ENCODE measurements at places on chromosomes 5 and 9.

DNA sequence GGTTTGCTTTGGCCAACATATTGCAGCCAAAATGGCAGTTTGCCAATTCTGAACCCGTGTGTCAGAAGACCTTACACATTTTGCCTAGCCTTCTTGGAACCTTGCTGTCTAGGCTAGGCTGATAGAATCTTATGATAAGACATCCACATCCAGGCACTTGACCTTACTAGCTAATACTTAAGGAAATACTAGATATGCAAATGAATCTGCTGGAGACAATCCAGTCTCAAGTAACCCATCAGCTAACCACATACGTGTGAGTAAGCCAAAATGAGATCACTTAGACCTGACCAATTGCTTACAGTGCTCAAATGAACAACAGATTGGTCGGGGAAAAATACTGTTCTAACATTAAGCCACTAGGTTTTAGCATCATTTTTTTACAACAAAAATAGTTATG, 1504.6 kb upstream of the CDH9 start:
- DNase-seq = no peak

DNA sequence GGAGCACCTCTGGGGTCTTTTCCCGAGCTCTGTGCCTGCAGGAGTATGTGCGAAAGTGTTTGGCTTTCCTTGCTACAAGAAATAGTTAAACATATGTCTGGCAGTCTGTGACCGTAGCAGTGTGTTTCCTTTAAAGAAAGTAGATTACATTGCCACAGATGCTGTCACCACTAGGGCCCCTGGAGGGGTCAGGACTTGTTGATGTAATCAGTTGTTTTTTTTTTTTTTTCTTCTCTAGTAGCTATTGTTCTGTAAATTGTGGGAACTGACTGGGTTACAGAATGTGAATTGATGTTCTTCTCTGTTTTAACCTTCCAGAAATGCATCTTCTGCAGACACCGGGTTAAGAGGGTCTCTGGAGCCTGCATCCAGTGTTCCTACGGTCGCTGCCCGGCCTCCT, 345.6 kb downstream of the KDM4C start:
- no peak for DNase-seq

GRCh38 chr5:147398860-147399259, 111.0 kb downstream of the DPYSL3 start:
- DNase-seq = no peak

GRCh38 chr9:97659771-97660170, 26.1 kb downstream of the NCBP1 start:
- DNase-seq = no peak

GRCh38 chr9:133610845-133611244, 1.7 kb upstream of the FAM163B start:
- DNase-seq = no peak

GRCh38 chr5:79181419-79182022, 54.4 kb upstream of the JMY start:
- no peak for DNase-seq

GRCh38 chr9:76313771-76314170, 80.5 kb downstream of the RFK start:
- DNase-seq = no peak

DNA sequence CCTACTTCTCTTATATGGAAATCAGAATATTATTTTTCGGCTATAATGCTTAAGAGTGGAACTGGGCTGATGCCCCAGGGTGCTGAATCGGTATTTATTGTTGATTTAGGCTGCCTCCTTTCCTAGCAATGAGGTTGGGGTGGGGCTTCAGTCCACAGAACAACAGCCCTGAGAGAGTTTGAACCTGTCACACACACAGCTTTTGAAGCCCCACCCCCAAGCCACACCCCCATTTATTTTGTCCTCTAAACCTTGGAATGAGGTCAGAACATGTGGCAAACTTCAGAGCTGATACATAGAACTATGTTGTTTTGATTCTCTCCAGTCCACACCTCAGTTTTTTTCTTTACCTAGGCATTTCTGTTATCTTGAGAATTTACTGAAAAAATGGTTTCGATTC, 51.7 kb upstream of the CAMK4 start:
- DNase-seq = no peak

DNA sequence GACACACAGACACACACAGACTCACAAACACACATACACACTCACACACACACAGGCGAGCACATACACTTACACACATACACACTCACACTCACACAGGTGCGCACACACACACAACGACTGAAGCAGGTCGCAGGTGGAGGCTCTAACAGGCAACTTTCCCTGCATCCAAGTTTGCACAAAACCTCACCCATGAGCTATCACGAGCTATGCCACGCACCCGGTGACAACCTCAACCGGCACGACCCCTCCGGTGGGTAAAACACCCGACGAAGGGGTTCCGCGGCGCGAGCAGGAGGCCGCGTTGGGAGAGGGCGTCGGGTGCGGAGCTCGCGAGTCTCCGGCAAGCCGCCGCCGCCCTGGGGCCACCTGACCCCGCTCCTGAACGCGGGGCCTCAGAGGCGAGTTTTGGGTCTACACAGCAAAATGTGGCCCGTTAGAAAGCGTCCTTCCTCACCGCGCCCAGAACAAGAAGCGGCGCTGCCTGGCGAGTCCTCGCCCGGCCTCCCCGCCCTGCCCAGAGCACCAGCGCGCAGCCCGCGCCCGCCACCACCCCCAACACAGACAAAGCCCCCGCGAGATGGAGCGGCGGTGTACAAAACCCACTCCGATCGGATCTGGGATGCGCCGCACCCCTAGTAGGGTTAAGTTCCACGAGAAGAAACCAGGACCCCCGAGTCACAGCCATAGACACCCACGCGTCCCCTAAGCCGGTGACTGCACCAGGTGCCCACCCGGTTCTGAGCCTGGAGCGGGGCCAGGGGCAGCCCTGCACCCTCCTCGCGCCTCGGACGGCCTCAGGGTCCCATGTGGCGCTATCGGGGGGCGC, 665 bp downstream of the SLC6A3 start:
- no peak for DNase-seq

- no peak for DNase-seq
Observed at GRCh38 chr5:159953609-159954008, 37.3 kb downstream of the ADRA1B start.

GRCh38 chr9:88053856-88054501, 79.6 kb upstream of the CDK20 start:
- DNase-seq = no peak

- no peak for DNase-seq
Observed at GRCh38 chr9:35935261-35935660, 22.7 kb downstream of the OR2S2 start.

DNA sequence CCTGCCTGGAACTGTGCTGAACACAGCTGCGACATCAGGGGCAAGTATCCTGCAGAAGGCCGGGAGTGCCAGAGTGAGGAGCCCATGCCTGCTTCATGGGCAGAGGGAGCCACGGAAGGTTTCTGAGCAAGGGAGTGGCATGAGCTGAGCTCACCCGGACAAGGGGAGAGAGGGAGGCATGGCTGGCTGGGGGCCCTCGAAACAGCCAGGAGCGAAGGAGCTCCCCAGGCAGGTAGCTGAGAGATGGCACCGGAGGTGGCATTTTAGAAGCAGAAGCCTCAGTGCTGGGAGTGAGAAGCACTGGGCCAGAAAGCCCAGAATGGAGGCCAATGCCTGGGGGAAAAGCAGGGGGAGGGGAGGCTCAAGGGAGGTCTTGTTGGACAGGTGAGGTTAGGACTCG, 56.9 kb upstream of the SARDH start:
- DNase-seq = no peak

- no peak for DNase-seq
Observed at GRCh38 chr5:172282272-172283019, 1.1 kb downstream of the UBTD2 start.

DNA sequence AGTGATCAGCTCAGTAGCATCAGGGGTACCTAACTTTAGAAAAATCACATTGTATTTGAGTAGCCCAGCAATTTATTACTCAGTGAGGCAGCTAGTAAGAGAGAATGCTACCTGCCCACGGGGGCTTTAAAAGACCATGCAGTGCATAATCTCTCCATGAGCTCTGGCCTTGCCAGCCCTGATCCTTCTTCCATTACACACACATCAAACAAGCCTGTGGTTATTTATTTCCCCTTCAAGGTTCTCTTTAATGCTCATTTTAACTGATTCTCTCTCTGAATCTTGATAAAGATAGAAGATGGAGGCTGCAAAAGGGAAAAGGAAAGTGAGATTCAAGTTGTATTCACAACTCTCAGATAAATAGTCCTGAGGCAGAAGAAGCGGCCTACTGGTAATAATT, 22.3 kb downstream of the ANKRD31 start:
- DNase-seq = no peak

DNA sequence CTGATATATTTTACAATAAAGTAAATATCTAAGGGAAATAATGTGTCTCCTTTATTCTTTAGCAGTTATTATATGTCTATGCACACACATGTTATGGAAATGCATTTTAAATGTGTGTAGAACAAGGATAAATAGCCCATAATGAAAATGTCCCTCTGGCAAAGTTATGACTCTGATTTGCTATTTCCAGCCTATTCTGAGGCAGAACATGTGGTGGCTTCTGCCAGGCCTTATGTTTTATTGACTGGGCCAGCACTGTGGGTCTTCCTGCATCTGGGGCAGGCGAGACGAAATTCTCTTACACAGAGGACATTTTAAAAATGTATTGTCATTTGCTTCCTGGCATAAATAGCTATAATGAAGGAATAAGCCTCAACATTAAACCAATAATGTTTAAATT, 52.8 kb downstream of the S1PR3 start:
- no peak for DNase-seq

GRCh38 chr9:111916234-111916645, 19.6 kb downstream of the UGCG start:
- no peak for DNase-seq

DNA sequence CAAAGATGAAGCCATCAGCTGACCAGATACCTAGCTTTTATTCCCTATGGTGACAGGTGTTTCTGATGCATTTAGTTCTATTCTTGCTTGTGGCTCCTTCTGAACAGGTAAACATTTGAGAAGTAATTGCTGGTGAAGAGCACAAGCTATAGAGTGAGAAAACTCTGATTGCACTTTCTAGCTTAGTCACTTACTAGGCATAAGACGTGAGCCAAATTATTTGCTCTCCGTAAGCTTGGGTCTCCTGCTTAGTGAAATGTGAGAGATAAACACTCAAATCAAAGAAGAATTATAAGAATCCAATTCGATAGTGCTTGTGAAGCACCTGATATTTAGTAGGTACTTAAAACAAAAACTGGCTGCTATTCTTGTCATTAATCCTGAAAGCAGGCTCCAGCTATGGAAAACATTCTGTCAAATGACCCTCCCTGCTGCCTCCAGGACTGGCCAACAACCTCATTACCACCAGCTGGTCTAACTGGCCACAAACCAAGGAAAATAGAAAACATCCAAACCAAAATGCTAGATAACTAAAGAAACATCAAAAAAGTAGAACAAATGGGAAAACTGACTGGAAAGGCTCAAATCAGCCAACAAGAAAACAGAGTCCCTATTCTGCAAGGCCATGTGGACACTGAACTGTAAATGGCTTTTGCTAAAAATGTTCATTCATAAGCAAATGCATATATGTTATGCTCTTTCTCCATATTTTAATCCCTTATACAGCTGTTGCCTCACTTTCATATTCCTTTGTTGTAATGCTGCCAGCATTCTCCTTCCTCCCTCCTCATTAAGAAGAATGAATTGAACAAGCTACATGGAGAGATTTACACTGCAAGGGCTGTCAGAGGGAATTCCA, 616.1 kb downstream of the DTWD2 start:
- DNase-seq = no peak

- DNase-seq = no peak
Observed at GRCh38 chr5:50672663-50673062, 6.2 kb downstream of the PARP8 start.

DNA sequence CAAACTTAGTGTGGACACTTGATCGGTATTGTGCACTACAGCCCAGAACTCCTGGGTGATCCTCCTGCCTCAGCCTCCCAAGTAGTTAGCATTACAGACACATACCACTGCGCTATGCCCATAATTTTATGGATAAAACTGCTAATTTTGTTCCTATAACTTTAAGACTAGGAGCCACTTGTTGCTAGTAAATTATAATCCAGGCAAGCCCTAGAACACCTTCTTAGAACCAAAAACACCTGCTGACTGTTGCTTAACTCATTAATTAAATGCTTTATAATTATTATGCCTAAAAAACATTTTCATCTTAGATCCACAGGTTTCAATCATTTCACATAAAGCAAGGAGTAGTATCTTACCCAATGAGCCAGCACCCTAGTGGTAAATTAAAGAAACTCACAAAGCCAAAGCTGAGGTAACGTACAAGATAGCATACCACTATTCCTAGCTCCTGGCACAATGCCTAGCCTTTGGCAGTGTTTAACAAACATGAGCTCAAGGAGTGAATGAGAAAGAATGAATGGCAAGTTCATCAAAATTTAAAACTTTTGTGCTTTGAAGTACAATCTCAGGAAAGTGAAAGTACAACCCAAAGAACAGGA, 5.4 kb downstream of the MRPS27 start:
- DNase-seq = no peak

DNA sequence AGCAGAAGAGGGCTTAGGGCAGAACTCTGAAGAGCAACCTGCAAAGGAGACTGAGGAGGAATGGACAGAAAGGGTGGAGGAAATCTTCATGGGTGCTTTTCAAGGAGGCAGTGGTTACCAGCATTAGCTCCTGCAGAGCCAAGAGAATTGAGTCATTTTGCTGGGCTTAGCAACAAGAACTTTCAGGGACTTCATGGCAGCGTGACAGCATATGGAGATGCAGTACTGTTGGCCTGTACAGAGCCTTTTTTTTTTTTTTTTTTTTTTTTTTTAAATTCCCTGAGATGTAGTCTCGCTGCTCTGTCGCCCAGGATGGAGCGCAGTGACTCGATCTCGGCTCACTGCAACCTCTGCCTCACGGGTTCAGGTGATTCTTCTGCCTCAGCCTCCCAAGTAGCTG, 296.0 kb upstream of the DMRT1 start:
- DNase-seq = no peak

DNA sequence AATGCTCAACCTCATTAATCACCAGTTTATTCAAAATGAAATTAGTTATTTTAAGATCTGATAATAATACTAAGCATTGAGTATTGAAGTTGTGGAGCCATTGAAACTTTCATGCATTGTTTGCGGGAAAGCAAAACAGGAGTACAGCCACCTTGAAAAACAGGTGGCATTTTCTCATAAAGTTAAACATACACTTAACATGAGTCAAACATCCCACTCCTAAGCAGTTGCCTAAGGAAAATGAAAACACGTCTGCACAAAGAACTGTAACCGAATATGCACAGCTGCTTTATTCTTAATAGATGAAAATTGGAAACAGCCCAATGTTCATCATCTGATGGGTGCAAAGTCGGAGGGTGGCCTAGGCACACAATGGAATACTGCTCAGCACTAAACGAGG, 177.3 kb downstream of the IRX2 start:
- DNase-seq = no peak
